ENCODE measurements at places on chromosomes 1 and 21.
A peak's percentile ranks its signal among the peaks of the same experiment; 100 is the strongest.

GRCh38 chr1:228302086-228302485, 94.2 kb downstream of the OBSCN start:
- DNase-seq, result no peak

- peak; percentile 48 for DNase-seq
Measured at GRCh38 chr21:37686991-37687810, 229.1 kb downstream of the KCNJ6 start.

GRCh38 chr1:181423301-181423918, 59.9 kb upstream of the CACNA1E start:
- DNase-seq, result peak; percentile 7

- DNase-seq, result peak; percentile 24
Measured at GRCh38 chr1:94971491-94971924, 44.6 kb upstream of the CNN3 start.

DNA sequence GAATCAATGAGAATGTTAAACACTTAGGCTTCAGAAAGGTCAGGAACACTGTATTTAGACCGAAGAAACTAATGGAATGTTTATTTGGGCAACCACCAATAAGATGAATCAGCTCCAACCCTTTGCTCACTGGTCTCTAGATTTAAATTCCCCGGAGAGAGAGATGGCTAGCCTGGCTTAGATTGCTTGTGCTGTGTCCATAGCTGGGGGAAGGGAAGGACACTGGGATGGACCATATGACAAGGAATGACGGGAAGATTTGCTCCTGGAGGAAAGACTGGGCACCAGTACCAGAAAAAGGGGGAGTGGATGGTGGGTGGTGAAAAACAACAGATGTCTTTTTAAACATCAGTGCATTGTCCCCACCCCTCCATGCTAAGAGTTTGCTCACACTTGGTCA, 426.6 kb downstream of the DUSP10 start:
- peak; percentile 88 for DNase-seq

DNA sequence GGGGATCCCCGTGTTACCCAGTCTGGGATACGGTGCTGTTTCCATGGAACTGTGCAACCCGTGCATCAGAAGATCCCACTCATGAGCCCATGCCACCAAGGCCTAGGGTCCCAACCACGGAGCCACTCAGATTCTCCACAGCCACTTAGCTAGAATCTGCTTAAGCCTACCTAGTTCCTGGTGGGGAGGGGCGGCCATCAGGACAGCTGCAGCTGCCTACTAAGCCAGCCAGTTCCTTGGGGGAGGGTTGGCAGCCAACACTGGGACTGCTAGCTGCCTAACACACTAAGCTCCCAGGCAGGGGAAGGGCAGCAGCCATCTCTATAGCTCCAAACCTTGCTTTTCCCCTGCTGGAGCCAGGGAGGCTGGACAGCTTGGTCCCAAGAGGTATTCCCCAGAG, 549.2 kb upstream of the BRINP3 start:
- DNase-seq, result no peak

DNA sequence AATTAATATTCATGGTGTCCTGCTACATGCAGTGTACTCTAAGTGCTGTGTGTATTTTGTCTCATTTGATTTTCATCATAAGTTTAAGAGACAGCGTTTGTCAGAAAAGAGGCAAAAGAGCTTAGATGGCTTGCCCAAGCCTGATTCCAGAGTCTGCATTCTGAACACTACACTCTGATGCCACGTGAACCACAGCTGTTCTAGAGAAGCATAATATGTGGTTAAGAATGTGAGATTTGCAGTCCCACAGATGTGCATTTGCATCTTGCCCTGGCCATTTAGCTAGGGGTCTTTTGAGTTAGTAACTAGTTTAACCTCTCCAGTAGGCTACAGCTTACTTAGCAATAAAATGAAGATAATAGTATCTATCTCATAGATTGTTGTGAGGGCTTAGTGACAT, 9.2 kb upstream of the GADD45A start:
- no peak for DNase-seq

DNA sequence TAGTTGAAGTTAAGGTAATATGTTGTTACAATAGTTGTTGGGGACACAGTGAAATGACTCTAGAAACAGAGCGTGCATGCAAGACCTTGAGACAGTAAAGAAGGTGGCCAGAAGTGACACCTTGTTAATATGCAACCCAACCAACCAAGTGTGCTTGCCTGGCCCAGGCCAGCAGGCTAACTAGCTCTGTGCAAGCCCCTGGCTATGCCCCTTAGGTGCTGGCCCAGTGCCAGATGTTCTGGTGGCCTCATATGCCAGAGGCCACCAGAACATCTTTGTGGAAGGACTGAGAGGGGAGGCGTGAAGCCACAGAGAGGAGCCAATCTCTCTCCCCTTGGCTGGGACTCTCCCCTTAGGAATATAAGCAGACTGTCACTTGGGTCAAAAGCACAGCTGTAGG, 111.2 kb upstream of the JUN start:
- DNase-seq, result no peak

DNA sequence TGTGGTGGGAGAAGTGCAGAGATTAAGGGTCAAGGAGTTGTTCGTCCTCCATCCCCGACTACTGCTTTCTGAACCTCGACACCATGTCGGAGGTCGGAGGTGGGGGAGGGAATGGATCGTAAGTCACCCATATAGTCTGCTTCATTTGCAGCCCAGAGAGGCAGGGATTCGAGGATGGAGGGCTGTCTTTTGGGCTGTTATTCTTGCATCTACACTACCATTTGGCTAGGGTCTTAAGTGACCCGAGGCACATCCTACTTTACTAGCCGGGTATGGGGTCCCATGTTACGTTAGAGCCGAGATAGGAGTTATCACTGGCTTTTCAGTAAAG, 578 bp downstream of the USP21 start:
- DNase-seq, result no peak

DNA sequence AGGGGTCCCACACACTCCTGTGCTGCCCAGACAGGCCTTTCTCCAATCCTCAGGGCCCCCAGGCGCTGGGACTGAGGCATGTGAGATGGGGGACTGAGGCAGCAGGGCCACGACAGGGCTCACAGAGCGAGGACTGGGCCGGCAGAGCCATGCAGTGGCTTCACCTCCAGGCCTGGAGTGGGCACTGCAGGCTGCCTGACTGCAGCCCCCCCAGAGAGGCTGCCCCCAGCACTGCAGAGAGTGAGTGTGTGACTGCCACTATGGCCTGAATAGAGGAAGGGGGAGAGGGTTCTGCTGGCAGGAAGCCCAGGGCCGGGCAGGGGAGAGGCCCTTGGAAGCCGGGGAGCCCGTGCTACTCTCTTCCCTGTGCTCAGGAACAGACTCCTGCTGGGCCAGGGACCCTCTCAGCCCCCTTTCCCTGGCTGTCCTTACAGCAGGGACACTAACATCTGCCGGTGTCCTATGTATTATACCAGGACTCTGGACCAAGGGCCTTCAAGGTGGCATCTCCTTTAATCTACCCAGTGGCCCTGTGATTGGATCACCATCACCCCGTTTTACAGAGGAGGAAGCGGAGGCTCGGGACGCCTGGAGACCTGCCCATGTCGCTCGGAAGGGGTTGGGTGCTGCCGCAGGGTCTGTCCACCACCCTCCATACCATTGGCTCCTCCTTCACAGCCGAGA, 20.2 kb upstream of the PLEKHG5 start:
- DNase-seq, result no peak

- DNase-seq, result peak; percentile 91
Measured at GRCh38 chr1:245599371-245600174, 444.8 kb downstream of the KIF26B start.

- no peak for DNase-seq
Measured at GRCh38 chr1:239128541-239128940, 257.8 kb upstream of the CHRM3 start.

- no peak for DNase-seq
Measured at GRCh38 chr1:31792541-31792940, 23.3 kb downstream of the SPOCD1 start.

DNA sequence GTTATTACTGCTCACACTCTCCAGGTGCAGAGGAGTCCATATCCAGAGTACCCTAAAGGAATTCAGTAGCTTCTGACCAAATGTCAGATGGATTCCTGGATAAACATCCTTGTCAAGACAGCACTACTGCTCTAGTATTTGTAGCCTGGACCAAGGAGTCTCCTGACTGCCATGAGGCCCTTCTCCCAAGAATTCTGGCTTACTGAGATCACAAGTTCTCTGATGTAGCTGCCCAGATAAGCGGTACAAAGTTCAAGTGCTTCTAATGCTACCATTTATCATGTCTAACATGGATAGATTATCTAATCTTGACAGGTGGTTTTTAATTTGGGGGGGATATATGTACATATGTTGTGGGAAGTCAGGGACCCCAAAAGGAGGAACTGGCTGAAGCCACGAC, 196.6 kb upstream of the HMCN1 start:
- no peak for DNase-seq

- no peak for DNase-seq
Measured at GRCh38 chr1:228347181-228347580, 59.5 kb downstream of the TRIM11 start.

GRCh38 chr1:41312991-41313645, 48.1 kb upstream of the FOXO6 start:
- DNase-seq, result peak; percentile 16

GRCh38 chr1:169383449-169383848, 15.5 kb downstream of the BLZF1 start:
- no peak for DNase-seq

DNA sequence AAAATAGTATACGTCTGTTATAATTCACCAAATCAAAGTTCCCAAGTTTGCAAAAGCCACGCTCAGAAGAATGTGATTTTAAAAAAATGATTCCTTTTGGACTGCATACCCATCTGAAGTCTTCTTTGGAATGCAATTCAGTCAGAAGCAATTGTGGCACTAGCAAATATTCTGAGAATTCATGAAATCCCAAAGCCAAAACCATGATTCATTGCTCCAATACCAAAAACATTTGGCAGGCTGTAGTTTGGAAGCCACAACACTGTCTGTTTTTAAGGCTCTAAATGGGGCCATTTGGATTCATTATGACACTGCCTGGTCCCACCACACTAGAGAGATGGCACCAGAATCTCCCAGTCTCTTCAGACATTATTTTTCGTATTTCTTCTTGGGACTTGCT, 21.8 kb upstream of the LRRC53 start:
- DNase-seq, result peak; percentile 47

DNA sequence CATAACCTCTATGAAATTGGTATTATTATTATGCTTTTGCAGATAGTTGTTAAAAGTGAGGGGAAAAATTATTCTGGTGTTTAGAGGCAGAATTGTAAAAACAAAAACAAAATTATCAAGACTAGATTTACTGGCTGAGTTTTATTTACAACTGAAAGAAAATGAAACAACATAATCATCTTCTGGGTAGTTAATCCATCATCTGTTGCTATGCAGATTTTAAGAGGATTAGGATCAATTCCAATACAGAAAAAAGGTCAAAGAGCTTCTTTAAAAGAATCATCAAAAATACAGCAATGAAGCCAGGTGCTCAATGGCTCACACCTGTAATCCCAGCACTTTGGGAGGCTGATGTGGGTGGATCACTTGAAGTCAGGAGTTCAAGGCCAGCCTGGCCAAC, 8.3 kb downstream of the GOLT1A start:
- no peak for DNase-seq

- DNase-seq, result peak; percentile 25
Measured at GRCh38 chr1:92583821-92584760, 97.4 kb upstream of the GFI1 start.

GRCh38 chr1:3775490-3776230, 3.1 kb downstream of the SMIM1 start:
- no peak for DNase-seq

GRCh38 chr1:232766241-232766890, 38.9 kb upstream of the MAP10 start:
- no peak for DNase-seq

DNA sequence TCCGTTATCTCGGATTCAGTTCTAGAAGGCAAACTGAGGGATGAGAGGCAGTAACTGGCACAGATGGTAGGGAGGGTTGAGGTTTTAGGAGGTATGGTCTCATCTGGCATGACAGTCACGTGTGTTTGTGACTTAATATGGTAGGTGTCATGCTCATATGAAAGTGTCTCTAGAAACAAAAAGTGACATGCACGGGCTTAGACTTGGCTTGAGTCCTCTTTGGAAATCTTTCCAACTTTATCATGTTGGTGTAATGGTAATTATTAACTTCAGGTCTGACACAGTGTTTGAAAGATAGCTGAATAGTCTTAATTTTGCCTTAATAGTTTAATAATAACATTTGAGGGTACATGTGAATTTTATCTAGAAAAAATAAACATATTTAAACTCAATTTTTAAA, 218.1 kb downstream of the FMN2 start:
- DNase-seq, result no peak

- DNase-seq, result no peak
Measured at GRCh38 chr1:41366455-41367287, 5.4 kb downstream of the FOXO6 start.

GRCh38 chr1:151159373-151159772, 2.9 kb downstream of the TNFAIP8L2 start:
- DNase-seq, result no peak

GRCh38 chr1:33284049-33284448, 27.8 kb downstream of the ZNF362 start:
- no peak for DNase-seq

DNA sequence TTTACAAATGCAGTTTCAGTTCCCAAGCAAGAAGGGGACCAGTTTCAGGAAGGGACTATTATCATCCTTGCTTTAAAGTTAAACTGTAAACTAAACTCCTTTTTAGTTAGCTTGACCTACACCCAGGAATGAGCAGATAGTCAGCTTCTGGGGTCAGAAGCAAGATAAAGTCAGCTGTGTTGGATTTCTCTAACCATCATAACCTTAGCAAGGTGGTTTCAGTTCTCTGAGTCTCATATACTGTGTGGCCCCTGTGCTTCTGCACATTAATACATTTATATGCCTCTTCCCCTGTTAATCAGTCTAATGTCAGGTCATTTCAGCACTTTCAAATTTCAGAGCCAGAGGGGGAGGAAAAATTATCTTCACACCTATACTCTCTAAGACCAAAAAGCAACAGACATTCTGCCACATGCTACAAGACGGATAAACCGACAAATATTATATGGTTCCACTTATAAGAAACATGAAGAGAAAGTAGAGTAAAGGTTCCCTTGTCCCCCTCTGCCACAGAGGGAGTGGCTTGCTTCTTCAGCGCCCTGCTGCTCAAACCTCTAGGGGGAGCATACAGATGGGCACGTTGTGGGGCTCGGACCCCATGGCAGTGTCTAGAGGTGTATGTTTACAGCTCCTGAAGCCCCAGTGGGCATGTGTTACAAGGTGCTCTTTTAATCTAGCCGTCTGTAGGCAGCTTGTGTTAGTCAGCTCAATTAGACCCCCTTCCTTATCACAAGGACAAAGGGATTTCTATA, 89.1 kb downstream of the SMYD3 start:
- DNase-seq, result no peak

- peak; percentile 21 for DNase-seq
Measured at GRCh38 chr1:200211157-200211556, 183.6 kb downstream of the NR5A2 start.

GRCh38 chr21:45366931-45367401, 38.0 kb upstream of the COL18A1 start:
- DNase-seq, result peak; percentile 70

- no peak for DNase-seq
Measured at GRCh38 chr1:205701891-205702290, 21.6 kb upstream of the SLC45A3 start.

GRCh38 chr1:91645031-91645430, 144.4 kb downstream of the CDC7 start:
- no peak for DNase-seq

- no peak for DNase-seq
Measured at GRCh38 chr1:41806472-41807155, 112.1 kb downstream of the HIVEP3 start.

GRCh38 chr1:168476588-168477385, 67.0 kb downstream of the XCL2 start:
- DNase-seq, result no peak

Data from stromal cell of bone marrow (primary cell).